HTR-8/SVneo (cell line): ENCODE measurements at places on chromosomes 3 and 15.

GRCh38 chr3:5376761-5377160 lies 189.3 kb downstream of the EDEM1 start:
- DNase-seq = no peak

DNA sequence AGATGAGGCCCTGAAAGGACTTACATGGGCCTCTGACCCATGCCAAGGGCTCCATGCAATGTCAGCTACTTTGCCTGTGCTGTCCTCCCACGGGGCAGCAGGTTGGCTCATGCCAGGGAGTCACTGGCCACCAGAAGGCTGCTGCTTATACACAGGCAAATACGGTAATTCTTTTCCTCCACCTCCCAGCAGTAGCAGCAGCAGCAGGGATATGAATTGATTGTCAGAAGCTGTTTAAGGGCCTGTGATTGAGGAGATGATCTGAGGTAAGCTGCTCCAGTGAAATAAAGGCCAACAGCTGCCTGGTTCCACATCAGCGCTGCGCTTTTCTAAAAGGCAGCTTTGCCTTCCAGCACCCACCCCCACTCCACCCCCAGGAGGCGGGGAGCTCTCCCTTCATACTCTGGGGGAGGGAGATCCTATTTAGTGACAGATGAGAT lies 250.5 kb downstream of the SHQ1 start:
- peak; percentile 22 for DNase-seq

- DNase-seq = no peak
Measured at GRCh38 chr3:125479091-125479490, 40.9 kb downstream of the SNX4 start.

DNA sequence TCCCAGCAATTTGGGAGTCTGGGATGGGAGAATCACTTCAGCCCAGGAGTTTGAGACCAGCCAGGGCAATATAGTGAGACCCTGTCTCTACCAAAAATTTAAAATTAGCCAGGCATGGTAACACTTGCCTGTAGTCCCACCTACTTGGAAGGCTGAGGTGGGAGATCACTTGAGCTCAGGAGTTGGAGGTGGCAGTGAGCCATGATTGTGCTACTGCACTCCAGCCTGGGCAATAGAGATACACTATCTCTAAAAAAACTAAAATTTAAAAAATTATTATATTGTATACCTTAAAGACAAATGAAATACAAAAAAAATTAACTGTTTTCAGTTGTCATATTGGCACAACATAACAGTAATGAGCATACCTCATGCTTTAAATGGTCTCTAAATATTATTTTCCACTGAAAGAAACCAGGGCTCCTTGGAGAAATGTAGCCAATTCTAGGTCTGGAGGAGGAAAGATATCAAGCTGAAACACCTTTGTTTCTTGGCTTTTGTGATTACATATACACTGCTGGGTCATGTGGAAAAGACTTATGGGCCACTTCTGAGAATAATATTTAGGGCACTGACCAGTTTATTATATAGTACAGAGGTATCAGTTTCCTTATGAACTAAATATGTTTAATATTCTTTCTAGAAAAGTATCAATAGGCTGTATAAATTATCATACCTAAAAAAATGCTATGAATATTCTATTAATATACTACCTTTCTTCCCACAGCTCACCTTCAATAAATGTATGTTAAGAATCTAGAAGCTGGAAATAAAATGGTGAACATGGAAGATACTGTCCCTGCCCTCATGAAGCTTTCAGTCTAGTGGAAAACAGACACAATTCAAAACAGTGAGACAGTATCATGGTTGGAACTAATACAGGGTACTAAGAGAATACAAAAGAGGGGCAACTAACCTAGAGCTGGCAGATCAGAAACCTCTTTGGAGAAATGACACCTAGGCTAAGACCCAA lies 119.5 kb downstream of the TMCC1 start:
- no peak for DNase-seq

GRCh38 chr3:148861277-148861869 lies 3.7 kb upstream of the CPA3 start:
- DNase-seq = peak; percentile 49

GRCh38 chr3:50508821-50509220 lies 5.4 kb upstream of the CACNA2D2 start:
- no peak for DNase-seq

DNA sequence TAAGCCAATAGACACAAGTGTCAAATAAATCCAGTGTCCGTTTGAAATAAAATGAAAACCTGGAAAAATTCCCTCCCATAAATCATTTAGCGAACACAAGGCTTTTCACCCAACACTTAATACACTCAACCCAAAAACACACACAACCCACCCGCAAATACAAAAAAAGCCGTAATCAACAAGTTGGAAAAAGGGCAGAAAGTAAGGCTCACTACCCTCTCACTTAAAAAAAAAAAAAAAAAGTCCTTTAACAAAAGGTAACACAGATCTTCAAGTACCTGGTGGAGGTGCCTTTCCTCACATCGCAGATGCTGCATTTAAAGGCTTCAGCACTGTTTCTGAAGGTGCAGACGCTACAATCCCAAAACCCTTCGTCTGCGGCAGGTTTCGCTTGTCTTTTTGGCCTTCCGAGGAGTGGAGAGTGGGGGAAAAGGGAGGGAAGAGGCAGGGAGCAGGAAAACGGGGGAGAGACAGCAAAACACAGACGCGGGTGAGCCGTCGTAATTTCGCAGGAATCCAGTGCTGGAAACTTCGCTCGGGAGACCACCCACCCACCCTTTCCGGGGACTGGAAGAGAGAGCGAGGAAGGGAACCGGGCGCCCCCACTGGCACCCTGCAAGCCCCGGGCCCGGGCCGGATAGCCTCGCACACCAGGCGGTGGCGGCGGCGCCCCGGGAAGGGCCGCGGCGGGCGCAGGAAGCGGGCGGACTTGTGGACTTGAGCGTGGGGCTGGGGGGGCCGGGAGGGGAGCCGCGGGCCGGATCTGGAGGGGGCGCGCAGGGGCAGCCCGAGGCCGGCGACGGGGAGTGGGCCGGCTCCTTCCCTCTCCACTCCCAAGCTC lies 401.8 kb downstream of the SHQ1 start:
- no peak for DNase-seq

DNA sequence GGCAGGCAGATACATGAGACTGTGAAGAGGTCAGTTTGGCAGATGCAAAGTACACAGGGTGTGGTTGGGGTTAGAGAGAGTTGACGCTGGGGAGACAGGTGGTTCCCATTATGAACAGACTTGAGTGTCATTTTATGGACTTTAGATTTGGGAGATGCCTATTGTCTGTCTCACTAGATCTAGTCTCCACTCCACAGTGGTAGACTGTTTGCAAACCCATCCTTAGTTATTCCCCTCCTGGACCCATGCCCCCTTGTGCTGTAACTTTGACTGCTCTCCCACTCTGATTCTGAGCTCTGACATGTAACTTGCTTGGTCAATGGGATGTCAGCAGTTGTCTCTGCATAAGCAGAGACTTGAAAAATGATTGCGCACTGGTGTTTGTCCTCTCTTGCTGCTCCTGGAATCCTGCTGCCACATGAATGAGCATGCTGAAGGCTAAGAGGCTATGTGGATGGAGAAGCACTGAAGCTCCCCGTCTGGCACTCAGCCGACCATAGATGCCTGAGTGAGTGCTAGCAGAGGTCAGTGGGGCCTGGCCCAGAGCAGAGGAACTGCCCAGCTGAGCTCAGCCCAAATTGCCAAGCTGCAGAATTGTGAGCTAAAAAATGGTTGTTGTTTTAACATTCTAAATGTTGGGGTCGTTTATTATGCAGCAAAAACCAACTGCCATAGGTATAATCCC lies 88.2 kb downstream of the FAM43A start:
- DNase-seq = no peak

DNA sequence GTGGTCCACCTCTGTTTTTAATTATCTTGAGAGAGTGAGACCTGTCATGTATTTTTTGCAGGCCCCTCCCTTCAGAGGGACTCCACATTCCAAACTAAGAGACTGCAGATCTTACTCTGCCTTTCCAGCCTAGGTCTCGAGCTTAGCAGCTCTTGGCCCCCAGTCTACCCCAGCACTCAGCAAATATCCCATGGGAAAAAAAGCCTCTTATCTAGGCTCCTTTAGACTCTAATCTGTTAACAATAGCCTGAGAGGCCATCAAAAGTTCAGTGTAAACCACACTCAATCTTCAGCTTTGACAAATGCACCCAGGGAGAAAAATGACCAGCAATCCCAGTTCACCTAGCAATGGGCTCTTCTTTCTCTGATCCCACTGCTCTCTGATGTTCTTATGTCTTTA lies 8.6 kb upstream of the BLM start:
- DNase-seq = no peak

DNA sequence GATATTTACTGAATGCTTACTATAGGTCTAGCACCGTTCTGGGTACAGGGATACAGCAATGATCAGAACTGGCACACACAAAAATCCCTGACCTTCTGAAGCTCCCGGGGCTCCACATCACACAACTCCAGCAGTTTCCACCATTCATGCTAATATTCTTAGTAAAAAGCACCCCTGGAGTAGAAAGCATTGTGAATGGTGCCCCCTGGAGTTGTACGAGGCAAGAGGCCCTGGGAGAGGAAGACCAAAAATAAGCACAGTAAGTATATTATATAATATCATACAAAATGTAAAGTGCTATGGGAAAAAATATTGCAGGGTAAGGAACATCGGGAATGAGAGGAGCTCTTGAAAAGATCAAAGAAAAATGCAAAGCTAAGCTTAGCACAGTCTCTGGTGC lies 790 bp upstream of the SRGAP3 start:
- DNase-seq = no peak

GRCh38 chr15:69154078-69154477 lies 6.4 kb upstream of the GLCE start:
- no peak for DNase-seq

GRCh38 chr3:101674518-101674917 lies 2.4 kb downstream of the ZBTB11 start:
- no peak for DNase-seq

GRCh38 chr3:31754575-31755278 lies 222.0 kb downstream of the STT3B start:
- DNase-seq = no peak

GRCh38 chr3:161388855-161389254 lies 17.5 kb upstream of the SPTSSB start:
- DNase-seq = no peak

DNA sequence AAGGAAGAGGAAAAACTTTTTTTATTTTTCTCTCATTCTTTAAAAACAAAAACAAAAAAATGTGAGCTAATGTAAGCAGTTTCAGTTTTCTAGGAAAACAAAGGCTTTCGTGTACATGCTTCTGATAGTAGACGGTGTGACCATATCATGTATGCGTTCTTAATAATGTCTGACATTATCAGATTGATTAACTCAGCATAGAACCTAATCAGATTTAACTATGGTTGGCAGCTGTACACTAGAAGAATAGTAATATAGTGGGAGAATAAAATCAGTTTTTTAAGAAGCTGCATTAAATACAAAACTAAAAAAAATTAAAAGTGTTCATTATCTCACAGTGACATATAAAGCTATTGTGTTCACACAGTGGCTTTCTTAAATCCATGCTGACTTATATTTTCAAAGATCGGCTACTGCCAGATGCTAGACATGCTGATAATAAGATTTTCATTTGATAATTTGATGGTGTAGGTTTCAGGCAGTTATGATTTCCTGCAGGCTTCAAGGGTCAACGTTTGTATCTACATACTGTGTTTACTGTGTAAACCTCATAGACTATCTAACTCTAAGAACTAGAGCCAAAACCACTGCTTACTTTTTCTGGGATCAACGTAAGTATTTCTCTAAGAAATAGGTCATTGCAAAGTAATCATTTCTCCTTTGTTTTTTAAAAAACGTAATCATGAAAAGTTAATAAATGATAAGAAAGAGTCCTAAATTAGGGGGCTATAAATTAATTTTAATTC lies 74.0 kb downstream of the UBE2E2 start:
- DNase-seq = no peak

- no peak for DNase-seq
Measured at GRCh38 chr3:4387210-4388204, 79.6 kb downstream of the SUMF1 start.

DNA sequence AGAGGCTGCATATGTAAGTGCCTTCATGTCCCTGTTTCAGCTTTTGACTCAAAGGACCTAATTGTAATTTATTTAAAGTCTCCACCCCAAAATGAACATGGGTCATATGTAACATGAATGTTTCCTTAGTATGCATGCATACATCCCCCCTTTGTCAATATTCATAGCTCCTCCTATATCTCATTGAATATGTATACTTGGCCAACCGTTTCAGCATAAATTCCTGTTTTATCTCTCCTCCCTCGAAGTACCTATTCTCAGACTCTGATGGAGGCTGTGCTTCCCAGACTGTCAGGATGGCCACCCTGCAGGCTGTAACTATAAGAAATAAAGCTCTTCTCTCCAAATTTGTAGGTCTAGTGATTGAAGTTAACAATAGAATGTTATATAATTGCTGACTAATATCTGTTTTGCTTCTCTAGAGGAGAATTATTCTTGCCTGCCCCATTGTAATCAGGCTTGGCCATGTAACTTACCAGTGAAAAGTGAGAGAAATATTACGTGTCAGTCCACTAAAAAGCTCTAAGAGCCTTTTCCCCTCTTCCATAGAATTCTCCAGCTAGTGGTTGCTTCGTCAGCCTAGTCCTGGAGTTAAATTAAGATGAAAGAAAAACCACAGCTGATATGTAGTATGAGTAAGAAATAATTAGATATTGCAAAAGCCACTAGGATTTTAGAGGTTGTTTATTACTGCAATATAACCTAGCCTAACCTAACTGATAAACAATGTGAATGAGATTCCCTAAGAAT lies 245.1 kb downstream of the ZNF385D start:
- DNase-seq = no peak

- DNase-seq = no peak
Measured at GRCh38 chr15:91782221-91782620, 71.3 kb upstream of the SLCO3A1 start.

- DNase-seq = no peak
Measured at GRCh38 chr15:68504681-68505170, 72.8 kb upstream of the ITGA11 start.

- DNase-seq = no peak
Measured at GRCh38 chr15:73359651-73360050, 9.1 kb downstream of the HCN4 start.

DNA sequence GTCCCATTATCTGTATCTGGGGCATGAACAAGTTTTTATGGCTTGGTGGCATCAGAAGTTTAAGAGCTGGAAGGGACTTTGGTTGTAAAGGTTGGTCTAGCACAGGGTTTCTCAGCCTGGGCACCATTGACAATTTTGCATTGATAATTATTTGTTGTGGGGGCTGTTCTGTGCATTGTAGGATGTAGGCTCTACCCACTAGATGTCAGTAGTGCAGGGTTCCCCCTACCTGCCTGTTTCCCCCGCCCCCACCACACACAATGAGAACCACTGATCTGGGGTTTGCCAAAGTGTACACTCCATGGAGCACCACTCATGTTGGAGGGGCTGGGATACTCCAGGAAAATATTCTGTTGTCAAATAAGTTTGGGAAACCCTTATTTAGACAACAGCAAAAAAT lies 42.7 kb downstream of the PLCL2 start:
- DNase-seq = no peak

- no peak for DNase-seq
Measured at GRCh38 chr3:63795438-63795837, 23.7 kb upstream of the C3orf49 start.
